ENCODE measurements at places on chromosomes 2 and 18.

DNA sequence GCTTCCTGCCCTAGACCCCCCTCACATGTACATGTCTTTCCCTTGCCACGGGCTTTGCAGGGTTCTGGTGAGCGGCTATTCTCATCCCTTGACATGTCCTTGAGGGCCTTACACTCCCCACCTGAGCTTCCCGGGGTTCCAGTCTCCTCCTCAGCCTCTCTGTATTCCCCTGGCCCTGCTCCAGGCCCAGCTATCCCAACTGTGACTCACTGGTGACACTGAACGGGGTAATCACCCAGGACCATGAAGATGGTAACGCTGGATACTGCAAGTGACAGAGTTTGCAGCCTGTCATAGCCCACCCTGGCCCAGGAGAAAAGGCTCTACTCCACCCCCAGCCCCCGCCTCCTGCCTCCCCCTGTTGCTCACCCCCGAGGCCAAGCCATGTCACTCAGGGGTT lies 27.3 kb downstream of the KIF3C start:
- DNase-seq, result no peak

DNA sequence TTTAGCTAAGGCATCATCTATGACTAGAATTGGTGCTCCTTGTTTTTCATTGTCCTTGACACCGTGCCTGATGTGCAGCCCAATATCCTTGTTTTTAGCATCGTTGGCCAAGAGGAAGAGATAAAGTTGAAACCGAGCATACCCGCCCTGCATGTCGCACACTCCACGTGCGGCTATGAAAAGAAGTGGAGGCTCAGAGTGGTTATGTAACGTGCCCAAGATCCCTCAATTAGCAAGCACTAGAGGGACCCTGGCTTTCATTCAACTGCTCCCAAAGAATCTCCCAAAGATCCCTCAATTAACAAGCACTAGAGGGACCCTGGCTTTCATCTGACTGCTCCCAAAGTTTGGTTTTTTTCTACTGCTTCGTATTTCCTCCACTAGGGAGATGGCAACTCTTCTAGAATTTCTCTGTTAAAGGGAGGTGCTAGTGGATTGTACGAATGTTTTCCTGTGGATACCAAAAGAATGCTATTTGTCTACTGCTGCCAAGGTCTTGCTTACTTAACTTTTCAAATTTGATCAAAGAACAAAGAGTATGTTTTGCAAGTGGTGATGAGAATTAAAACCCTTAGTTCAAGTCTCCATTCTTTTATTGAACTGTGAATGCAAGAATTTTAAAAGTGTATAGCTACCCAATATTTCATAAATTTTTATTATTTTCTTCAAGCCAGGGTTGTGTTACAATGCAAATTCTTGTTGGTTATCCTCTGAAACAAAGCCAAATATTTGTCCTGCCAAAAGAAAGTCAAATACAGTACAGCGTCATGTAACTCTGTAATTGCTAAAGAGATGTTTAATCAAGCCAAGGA lies 92.1 kb downstream of the AOX1 start:
- DNase-seq, result no peak

GRCh38 chr18:68267583-68267982 lies 447.3 kb downstream of the TMX3 start:
- no peak for DNase-seq

DNA sequence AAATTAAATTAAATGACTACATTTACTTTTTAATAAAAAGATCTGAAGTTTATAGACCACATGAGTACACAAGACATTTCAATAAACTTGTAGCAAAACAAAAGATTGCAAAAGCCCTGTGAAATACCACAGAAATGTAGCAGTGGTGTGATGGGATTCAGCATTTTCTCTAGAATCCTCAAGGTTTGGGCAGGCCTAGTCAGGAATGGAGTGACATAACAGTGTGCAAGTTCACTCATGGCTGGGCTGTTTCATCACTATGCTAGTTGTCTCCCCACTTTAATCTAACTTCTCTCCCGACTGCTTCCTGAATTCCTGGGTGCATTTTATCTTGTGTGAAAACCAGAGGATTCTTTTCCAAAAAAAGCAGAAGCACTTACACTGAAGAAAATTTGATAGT lies 1089.9 kb upstream of the DDX18 start:
- DNase-seq, result no peak

- no peak for DNase-seq
Observed at GRCh38 chr18:24995056-24995455, 356.9 kb downstream of the ZNF521 start.

GRCh38 chr18:6374935-6375529 lies 39.7 kb downstream of the L3MBTL4 start:
- DNase-seq, result no peak

- no peak for DNase-seq
Observed at GRCh38 chr2:230932556-230933511, 7.8 kb upstream of the GPR55 start.

- DNase-seq, result no peak
Observed at GRCh38 chr2:12048550-12048949, 302.1 kb downstream of the LPIN1 start.

DNA sequence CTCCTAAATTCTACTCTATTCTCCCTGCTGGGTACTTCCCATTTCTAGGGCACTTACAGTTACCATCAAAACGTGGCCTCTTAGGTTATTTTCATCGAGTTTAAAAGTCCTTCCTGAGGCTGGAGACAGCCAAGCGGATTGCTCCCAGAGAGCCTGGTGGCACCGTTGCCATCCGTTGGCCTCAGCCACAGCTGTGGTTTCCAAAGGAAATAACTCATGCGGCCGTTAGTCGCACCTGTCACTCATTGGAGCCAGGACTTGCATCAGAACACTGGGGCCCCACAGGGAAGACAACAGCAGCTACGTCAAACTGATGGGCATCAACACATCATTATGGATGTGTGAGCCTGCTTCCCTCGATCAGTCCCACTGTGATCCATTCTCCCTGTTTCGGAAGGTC lies 453.4 kb downstream of the BCL11A start:
- DNase-seq, result no peak

GRCh38 chr18:41922176-41922575 lies 32.9 kb upstream of the PIK3C3 start:
- DNase-seq, result peak; percentile 27

GRCh38 chr18:68972176-68972575 lies 174.3 kb downstream of the CCDC102B start:
- DNase-seq, result no peak

DNA sequence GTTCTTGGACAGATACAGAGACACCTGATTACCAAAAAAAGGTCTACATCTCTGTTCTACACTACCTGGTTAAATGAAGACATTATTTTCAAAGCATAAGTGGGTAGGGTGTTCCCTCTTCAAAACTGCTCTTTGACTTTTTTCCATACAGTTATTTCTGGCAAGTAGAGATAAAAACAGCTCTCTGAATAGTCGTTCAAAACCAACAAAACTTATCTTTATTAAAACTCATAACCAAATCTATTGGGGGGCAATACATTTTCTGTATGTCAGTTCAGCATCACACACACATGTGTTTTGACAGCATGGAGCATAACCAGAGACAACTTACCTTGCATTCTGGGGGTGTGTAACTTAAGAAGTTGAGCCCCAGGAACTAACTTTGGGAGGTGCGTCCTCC lies 149.0 kb upstream of the EPC2 start:
- no peak for DNase-seq

GRCh38 chr2:22359071-22359672 lies 1025.8 kb upstream of the KLHL29 start:
- DNase-seq, result no peak

DNA sequence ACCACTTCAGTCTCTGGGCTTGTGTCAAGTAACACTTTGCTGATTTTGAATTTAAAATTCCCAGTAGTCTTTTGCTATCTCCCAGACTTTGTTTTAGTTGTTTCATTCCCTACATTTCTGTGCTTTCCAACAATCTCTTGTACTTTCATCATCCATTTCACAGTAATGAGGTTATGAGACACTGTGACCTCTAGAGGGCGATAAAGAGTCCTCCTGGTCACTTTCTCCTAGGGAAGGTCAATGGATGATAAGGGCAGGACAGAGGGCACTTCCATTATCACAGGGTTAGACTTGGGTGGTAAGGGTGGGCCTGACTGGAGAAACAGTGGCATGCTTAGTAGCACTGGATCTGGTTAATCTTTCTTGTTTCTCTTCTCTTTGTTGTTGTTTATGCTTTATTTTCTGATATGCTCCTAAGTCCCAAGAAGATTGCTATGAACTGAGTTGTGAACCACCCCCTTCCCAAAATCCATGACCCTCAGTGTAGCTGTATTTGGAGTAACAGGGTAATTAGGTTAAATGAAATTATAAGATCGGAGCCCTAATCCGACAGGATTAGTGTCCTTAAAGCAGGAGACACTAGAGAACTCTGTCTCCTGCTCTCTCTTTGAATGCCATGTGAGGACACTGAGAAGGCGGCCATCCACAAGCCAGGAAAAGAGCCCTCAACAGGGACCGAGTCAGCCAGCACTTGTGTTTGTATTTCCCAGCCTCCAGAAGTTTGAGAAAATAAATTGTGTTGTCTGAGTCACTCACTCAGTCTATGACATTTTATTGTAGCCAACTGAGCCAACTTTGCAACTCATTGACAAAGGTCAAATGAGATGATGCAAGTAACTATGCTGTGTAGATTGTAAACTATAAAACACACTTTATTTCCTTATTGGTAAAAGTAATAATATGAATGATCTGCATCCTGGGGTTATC lies 779.2 kb downstream of the CNTNAP5 start:
- DNase-seq, result peak; percentile 43

DNA sequence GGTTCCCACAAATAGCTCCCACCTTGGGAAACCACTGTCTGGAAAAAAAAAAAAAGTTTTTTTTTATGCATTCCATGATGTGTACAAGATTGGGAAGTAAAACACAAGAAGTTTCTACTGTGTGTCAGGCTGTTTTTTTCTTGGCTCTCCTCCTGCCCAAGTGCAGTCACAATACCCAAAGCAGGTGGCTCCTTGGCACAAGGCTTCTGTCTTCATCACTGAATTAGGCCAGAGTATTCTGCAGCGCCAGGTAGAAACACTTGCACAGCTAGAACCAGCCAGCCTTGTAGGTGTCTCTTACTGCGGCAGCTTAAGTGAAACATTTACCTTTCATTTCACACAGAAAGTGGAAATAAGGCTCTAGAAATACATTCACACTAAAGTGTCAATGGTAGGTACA lies 23.8 kb upstream of the MAL start:
- no peak for DNase-seq

GRCh38 chr2:122033778-122034177 lies 278.3 kb downstream of the TSN start:
- DNase-seq, result no peak

DNA sequence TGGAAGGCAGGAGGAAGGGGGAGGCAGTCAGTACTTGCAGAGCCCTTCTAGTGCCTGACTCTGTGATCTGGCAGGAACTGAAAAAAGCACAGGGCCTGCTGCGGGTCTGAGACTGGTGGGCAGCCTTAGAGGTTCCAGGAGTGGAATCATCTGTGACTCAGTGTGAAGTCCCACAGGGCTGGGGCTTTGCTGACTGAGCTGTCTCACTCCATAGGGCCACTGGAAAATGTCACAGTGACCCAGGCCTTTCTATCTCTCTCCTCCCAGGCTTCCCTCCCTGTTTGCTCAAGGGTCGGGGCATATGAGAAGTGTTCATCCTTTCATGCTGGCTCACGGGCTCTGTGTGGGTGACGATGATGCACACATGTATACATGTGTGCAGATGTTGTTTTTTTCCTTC lies 47.1 kb upstream of the ZFP36L2 start:
- DNase-seq, result no peak

- DNase-seq, result no peak
Observed at GRCh38 chr18:10230072-10230471, 224.4 kb upstream of the APCDD1 start.

GRCh38 chr18:46755315-46756024 lies 1.4 kb downstream of the ST8SIA5 start:
- no peak for DNase-seq

- DNase-seq, result no peak
Observed at GRCh38 chr18:13279181-13280069, 60.9 kb downstream of the LDLRAD4 start.

- peak; percentile 43 for DNase-seq
Observed at GRCh38 chr2:48144777-48145176, 238.5 kb upstream of the FBXO11 start.

GRCh38 chr2:159042115-159042850 lies 73.8 kb downstream of the TANC1 start:
- no peak for DNase-seq

DNA sequence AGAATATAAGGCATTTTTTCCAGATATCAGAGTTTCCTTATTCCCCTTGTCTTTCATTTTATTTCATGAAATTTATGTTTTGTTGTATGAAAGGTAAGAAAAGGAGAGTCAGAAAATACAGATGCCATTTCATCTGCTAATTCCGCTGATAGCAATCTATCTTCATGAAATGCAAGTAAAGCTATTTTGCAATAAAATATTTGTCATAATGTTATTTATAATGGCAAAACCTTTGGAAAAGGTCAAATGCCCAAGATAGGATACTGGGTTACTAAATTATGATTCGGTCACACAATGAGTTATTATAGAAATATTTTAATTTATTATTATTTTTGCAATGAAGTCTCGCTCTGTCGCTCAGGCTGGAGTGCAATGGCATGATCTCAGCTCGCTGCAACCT lies 124.2 kb downstream of the SPP2 start:
- no peak for DNase-seq

GRCh38 chr18:63205791-63206252 lies 113.7 kb downstream of the BCL2 start:
- DNase-seq, result no peak

DNA sequence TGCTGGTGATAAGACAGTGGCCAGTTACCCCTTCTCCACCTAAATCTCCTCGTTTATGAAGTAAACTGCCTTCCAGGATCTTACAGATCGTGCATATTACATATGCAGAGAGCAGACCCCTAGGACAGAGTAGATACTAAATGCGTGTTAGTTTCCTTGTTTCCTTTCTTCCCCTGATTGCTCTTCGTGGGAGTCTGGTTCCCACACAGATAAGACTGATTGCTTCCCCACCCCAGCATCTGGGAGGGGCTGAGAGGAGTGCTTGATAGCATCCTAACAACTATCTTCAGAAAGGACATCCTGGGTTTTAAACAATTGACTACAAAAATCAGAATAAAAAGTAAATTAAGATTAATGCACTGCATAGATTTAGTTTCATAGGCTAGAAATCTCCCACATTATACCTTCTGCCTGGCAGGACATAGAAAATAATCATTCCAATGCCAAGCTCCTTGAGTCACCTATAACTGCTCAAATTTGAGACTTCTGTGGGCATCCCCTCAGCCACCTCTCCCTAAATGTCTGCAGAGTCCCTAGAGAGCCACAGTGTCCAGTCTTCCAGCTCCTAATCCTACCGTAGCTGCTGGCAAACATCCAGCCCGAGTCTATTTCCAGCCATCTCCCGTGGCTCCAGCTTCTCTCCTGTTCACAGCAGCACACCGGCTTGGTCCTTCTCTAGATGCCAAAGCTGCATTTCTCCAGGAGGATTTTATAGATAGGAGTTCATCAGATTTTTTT lies 128.3 kb downstream of the LRRC30 start:
- no peak for DNase-seq

- DNase-seq, result no peak
Observed at GRCh38 chr2:149858901-149859634, 271.5 kb upstream of the MMADHC start.

GRCh38 chr2:109188496-109188890 lies 59.5 kb downstream of the SH3RF3 start:
- DNase-seq, result no peak

GRCh38 chr2:155384555-155385123 lies 686.1 kb downstream of the KCNJ3 start:
- no peak for DNase-seq
